ENCODE measurements at places on chromosomes 13 and 19.

- no peak for DNase-seq
Observed at GRCh38 chr19:16455489-16455888, 16.3 kb downstream of the EPS15L1 start.

GRCh38 chr19:36215276-36216123 is 594 bp downstream of the ZNF146 start:
- DNase-seq, result no peak

GRCh38 chr13:45206340-45206739 is 5.5 kb upstream of the KCTD4 start:
- DNase-seq, result no peak

DNA sequence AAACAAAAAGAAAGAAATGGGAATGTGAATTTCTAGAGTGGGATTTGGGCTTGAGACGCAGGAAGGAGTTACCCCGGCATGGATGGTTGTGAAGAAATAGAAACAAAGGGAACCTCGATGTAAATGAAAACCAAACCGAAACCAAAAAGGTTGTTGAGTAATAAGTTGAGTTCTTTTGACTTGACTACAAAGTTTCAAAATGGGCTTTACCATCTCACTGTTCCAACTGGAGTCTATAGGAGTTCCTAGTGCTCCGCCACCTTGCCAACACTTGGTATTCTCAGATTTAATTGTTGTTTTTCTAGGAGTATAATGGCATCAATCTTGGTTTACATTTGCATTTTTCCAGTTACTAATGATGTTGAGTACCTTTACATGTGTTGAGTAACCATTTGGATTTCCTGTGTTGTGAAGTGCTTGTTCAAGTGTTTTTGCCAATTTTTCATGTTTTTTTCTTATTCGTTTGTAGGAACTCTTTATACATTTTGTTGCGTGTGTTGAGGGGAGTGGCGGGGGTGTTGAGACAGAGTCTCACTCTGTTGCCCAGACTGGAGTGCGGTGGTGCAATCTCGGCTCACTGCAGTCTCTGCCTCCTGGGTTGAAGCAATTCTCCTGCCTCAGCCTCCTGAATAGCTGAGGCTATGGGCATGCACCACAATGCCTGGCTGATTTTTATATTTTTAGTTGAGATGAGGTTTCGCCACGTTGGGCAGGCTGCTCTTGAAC is 9.2 kb downstream of the UBE2S start:
- DNase-seq, result no peak

GRCh38 chr13:63167699-63168337 is 1752.2 kb upstream of the PCDH20 start:
- no peak for DNase-seq

GRCh38 chr13:92487238-92487637 is 739.4 kb upstream of the GPC6 start:
- DNase-seq, result no peak

DNA sequence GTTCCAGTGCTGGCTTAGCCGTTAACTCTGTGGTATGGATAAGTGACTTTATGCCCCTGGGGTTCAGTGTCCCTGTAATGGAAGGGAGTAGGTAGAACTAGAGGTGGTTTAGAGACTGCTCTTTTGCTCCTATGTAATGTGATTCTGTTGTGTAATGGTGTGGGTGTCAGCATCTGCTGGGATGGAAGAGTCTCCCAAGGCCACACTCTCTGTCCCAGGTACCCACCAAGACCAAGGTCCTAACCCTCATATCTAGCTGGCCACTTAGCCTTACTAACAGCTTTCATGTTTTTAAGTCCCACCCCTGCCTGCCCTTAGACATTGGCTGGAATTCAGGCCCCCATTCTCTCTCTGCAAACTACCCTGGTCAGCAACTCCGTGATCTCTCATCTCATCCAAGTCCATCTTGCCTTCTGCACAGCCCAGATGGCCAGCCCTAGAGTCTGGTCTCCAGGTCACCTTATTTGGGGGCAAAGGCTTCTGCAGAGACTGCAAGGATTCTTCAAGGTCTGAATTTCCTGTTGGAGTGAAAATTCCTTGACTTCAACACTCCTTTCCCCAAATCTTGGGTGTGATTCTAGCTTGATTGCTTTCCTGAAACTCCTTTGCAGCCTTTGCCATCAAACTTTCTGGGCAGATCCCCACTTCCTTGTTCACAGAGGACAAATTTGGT is 48.4 kb downstream of the SERP2 start:
- no peak for DNase-seq

DNA sequence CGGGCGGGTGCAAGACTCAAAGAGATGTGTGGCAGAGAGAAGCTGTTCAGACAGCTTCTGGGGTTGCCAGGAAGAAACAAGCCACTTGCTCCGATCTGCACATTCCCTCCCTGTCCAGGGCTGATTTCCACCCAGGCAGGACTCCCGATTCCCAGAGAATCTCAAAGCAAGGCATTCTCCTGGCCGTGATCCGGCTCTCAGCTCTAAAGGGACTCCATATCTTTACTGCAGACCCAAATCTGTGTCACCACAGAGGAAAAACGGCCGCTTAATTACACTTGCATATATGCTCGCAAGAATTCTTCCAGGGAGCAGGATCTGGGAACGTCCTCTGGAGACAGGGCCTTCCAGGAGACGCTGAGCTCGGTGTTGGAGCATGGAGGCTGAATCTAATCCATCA is 25.7 kb downstream of the GNG7 start:
- no peak for DNase-seq

GRCh38 chr19:14556662-14557188 is 15.1 kb downstream of the NDUFB7 start:
- peak; percentile 75 for DNase-seq

- no peak for DNase-seq
Observed at GRCh38 chr19:46719629-46720502, 3.0 kb upstream of the PRKD2 start.

GRCh38 chr19:49802836-49803528 is 10.1 kb downstream of the FUZ start:
- DNase-seq, result no peak

DNA sequence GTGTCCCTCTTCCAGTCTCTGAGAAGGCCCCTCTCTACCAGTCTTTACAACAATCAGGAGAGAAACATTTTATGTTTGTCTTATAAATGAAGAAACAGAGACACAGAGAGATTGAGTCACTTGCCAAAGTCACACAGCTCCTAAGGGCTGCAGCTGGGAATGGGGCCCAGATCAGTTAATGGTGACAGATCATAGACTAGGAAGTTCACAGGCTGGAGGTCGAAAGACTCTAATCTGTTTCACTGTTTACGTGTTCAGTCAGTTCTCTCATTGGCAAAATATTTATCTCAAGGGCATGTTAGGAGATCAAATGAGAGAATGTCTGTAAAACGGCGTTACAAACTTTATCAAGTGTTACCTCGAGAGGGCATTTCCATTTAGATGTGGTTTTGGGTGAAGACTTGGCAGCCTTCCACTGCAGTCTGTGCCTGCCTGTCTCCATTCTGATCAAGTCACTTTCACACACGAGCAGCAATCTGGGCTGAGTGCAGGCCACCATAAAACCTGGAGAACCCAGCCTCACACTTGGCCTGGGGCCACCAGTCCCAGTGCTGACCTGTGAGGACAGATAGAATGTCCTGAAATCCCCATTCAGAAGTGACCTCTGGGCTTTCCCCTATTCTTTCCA is 65.1 kb downstream of the SIAH3 start:
- DNase-seq, result no peak

GRCh38 chr19:43641333-43641732 is 1.7 kb upstream of the CADM4 start:
- DNase-seq, result no peak

DNA sequence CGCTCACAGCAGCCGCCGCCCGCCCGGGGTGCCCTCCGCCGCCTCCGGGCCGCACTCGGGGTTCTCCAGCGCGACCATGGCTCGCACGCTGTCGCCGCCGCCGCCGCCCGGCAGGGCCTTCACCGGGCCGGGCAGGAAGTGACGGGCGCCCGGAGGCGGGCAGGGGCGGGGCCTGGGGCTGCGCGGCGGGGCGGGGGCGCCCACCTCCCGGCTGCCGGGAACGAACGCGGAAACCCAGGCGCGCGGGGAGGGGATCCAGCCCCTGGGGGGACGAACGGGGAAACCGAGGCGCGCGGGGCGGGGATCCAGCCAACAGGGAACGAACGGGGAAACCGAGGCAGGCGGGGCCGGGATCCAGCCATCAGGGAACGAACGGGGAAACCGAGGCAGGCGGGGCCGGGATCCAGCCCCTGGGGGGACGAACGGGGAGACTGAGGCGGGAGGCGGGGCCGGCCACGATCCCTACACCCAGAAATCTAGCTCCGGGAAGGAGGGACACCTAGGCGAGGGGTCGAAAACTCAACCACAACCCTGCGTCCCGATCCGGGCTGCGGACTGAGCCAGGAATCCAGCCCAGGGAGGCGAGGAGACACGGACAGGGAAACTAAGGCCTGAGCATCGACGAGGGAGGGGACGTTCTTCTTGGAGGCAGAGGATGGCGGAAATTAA is at the start of gene R3HDM4:
Gene R3HDM4 (minus strand): TSS at position 140 of the 669 bp plus-strand sequence. CDS start 62 bp downstream, at position 78.
- peak; percentile 86 for DNase-seq

- no peak for DNase-seq
Observed at GRCh38 chr13:46192412-46192811, 10.4 kb upstream of the LCP1 start.

GRCh38 chr13:114264886-114265611 is 16.4 kb upstream of the UPF3A start:
- no peak for DNase-seq

DNA sequence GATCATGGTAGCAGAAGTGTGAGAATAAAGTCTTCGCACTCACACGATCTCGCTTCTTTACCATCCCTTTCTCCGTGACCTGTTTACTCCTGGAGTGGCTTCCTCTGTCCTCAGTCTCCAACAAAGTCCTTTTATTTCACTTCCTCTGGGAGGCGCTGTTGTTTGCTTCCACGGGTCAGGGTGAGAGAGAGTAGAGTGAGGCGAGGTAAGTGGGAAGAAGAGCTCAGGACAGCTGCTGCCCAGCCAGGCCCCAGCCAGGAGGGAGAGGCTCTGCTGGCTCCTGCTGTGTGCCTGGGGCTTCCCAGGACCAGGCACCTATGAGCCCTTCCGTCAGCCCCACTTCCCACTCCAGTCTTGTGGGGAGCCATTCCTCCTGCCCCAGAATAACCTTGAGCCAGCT is 242.1 kb downstream of the FGF9 start:
- DNase-seq, result no peak

- DNase-seq, result no peak
Observed at GRCh38 chr19:52410276-52410675, 12.6 kb downstream of the ZNF528 start.

GRCh38 chr13:28136916-28137315 is 1.4 kb upstream of the PAN3 start:
- DNase-seq, result no peak

DNA sequence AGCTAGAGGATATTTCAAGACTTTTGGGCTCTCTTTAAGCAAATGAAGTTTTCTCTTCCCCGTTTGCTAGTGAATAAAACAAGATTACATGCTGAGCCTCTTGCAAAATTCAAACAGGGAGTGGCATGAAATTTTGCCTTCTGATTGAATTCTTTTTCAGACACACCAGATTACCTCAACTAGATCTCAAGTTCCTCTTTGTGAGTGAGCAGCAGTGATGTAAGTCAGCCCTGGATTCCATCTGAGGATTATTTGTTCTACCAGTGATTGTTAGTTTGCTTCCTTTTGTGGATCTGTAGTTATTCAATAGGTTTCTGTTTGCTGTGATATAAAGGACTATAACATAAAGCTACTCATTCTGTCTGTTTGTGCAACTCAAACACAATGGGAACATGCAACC is 407.7 kb downstream of the LMO7 start:
- DNase-seq, result no peak

DNA sequence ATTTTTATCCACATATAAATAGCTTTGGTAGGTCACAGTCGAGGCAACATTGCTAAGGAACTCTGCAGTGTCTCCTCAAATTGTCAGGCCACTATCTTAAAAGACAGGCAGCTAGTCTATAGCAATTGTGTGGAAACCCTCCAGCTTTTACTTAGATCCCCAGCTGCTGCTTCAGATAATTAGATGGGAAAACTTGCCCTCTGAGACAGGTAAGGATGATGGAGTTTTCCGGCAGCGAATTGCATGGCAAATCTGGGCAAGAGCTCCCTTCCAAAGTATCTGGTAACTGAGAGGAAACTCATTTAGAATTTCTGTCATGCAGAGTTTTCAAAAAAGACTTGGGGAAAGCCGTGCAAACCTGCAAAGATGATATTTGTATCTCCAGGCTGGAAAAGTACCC is 886.2 kb downstream of the UQCRFS1 start:
- no peak for DNase-seq

Measured in stimulated activated CD4-positive, alpha-beta T cell treated with anti-CD3 and anti-CD28 coated beads, Interleukin-12 subunit alpha, Interleukin-12 subunit beta, amount 100 ng/mL, for 4 hours (primary cell).